ENCODE measurements at places on chromosomes 11 and 22.

DNA sequence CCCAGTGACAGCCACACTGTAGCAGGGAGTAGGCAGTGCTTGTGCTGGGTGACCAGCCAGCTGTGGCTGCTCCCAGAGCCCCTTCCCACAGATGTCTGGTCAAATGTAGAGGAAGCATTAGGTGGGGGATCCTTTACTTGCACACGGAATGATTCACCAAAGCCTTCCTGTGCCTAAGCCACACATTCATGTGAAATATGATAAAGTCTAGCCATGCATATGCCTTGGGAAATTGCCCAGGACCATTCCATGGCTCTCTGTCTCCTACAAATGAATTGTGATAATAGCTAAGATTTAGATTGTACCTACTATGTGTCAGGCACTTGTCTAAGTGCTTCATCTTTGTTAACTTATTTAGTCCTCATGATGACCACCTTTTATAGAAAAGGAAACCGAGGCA is 217.5 kb upstream of the E2F8 start:
- no peak for DNase-seq

DNA sequence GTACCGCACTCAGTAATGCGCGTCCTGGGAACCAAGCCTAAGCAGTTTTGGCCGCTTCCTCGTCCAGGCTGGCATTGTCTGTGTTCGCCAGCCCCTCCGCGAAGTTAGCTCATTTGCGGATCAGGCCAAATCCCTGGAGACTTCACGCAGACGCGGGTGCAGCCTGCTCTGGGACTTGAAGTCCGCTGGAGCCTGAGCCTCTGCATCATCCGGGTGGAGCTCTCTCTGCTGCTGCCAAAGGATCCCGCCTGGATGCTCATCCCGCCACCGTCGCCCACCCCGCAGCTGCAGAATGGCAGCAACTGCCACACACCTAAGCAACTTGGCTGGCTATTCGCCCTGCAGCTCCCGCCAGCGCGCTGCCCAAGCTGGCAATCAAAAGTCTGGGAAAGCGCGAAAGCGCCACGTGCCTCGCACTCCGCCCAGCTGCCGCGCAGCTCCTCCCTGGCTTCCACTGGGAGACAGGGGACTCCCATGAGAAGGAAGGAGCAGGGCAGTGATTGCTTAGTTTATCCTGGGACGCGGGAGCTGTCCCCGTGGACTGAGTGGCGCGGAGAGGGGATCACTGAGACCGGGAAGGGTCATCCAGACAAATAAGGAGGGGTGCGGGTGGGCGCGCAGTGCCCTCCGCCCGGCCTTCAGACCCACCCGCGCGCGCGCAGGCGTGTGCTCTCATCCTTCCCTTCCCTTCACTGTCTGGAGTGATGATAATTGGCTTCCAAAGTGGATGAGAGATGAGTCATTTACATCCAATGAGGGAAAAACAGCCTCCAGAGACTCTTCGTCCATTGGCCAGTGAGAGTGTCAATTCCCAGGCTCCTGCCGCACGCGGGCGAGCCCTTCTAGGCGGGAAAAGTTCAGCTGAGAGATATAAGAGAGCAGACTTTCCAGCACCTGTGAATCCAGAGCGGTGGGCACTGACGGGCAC is 23.2 kb upstream of the GLYATL1B start:
- DNase-seq = no peak

DNA sequence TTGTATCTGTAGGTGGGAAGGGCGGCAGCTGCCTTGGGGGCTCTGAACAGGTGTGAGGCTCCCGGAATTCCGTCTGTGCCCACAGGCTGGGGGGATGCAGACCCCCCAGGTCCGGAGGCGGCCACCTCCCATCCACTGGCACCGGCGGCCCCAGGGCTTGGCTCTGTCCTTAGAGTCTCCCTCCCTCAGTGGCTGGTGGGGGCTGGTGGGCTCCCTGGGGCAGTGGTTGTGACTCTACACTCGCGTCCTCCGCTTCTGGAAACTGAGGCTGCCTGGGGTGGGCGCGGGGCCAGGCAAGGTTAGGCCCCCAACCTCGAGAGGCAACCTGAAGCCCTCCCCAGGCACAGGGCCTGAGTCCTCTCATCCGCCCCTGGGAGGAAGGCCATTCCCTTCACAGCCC is 1305.4 kb downstream of the BRD1 start:
- no peak for DNase-seq

DNA sequence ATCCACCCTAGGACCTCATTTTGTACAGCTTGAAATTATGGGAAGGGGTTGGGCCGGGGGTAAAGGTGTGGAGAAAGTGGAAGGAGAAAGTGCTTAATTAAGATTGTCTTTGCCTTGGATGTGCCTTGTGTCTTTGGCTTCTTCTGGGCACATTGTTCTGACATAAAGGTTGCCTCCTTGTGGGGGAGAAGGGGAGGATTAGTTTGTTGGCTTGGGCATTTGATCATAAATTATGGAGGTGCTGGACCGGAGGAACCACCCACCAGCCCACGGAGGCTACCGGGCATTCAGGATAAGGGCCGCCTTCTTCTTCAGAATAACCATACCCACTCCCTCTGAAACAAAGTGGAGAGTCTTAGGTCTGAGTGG is 1.3 kb downstream of the PAFAH1B2 start:
- peak; percentile 15 for DNase-seq

GRCh38 chr22:28915969-28916368 is 32.6 kb downstream of the ZNRF3 start:
- no peak for DNase-seq

- DNase-seq = no peak
Measured at GRCh38 chr11:111309215-111309915, 11.0 kb downstream of the POU2AF3 start.

DNA sequence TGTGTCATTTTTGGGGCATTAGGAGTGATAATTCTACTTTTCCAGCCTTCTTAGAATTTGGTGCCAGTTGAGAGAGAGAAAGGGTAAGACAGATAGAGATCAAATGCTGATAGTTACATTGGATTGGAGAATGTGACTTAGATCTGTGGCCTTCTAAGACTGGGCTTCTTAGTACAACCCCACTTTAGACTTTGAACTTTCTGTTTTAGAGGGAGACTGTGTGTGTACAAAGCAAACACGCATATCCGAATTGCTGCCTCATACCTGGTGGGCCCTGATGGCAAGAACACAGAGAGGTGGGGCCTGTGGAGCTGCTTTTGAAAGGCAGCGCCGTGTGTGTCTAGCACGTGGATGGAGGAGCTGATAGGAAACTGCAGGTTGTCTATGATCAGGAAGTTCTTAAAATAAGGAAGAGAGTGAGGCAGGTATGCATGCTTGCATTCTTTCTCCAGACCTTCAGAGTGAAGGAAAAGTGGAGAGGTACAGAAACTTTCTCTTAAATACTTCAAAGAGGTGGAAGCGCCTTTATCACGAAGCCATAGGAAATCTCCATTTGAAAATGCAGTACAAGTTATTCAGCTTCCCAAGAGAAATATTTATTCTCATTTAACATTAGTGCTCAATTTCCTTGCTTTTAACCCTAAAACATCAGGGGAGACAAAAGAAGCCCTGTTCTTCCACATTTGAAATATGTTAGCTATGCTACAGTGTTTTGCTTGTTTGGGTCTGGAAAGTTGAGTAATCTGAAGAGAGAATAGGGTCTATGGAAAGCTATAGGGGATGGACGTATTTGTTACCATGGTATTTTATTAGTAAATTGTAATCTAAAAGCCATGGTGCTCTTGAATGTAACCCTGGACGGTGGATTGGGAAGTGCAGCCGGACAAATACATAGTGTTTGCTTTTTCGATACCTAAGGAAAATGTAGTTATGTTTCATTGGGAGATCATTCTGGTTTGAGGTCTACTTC is 13.7 kb downstream of the PDHX start:
- DNase-seq = no peak

- peak; percentile 80 for DNase-seq
Measured at GRCh38 chr11:32892355-32893092, at the start of gene QSER1. Gene QSER1 (plus strand): TSS chr11:32892811. CDS start chr11:32893126, 315 bp downstream.

DNA sequence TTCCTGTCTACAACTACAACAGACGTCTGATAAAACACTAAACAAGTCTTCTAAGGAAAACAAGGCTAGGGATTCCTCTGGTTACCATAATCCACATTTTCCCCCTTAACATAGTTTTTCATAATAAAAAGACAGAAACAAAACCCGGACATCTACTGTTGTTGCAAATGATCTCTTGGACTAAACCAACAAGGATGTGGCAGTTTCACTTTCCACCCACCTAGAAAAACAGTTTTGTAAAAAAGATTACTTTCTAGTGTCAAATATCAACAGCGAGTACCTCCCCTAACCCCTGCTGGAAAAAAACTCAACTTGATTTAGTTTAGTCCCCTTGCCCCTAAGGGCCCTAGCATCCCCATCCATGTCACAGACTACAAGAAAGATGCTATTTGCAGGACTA is 5.4 kb downstream of the GNG3 start:
- DNase-seq = no peak

- DNase-seq = no peak
Measured at GRCh38 chr22:19223110-19223509, 44.6 kb upstream of the SLC25A1 start.
